ENCODE measurements at places on chromosomes 3 and 15. TPM values are rescaled to one million over a fixed set of nuclear protein-coding genes. Genes with fewer than 3 reads are reported as not detected.

The FAM227B gene
- 2.7 TPM for total RNA-seq

DNA sequence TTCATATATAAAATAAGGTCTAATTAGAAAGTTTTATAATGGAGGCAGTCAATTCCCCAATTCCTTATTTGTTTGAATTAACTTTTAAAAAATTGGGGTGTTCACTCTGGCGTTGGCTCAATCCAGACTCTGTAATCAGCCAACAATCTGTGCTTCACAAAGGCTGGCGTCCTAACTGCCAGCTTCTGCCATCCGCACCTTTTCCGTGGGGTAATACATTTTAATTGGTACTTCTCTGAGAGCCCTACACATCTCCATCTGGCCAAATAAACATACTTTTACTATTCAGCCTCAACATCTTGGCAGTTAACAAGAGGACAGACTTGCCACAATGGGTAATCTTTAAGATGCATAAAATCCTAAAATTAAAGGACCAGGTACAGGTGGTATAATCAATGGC lies 125.2 kb upstream of the CCNL1 start:
- DNase-seq: no peak

The PP2D1 gene
- total RNA-seq: not detected

DNA sequence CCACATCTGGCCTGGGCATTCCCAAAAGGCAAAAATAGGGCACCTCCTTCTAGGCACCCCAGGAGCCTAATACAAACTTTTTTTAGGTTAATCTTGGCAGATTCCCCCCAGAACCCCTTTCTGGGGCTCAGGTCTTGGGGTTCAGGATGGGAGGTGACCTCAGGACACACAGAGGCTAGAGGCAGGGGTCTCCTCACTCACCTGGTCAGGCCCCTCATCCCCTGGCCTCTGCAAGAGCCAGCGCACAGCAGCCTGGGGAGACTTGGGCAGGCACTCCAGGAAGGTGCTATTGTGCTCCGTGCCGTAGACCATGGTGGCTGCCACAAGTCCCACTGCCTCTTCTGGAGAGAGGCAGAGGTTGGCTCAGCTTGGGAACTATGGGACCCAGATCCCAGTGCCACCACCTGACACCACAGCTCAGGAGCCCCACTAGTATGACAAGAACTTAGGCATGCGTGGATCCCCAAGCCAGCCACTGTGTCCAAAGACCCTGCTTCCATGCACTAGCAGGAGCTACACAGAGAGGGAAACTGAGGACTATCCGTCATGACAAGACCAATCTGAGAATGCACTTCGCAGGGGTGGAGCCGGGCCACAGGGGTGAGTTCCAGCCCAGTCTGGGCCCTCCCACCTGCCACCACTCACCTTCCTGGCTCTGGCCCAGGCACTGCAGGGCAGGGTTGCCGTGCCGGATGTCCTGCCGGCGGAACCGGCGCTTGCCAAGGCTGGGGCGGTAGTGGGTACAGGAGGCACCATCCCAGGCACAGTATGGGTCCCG lies 7.4 kb downstream of the SEMA3G start:
- DNase-seq: no peak

DNA sequence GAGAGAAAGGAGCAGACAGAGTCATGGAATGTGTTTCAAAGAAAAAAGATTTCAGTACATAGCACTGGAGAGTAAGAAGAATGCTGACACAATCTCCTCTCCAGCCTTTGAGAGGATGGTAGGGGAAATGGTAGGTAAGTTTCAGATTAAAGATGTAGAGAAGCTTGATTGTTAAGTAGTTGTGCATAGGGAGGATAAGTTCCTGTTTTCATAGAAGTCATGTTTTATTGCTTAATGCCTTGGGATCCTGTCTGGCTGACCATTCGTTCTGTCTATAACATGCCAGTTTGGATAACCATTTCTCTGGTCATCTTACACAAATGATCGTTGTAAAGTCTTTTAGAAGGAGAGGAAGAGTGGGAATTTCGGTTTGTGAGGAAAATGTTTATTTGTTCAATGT lies 95.7 kb upstream of the IGSF10 start:
- DNase-seq: no peak

DNA sequence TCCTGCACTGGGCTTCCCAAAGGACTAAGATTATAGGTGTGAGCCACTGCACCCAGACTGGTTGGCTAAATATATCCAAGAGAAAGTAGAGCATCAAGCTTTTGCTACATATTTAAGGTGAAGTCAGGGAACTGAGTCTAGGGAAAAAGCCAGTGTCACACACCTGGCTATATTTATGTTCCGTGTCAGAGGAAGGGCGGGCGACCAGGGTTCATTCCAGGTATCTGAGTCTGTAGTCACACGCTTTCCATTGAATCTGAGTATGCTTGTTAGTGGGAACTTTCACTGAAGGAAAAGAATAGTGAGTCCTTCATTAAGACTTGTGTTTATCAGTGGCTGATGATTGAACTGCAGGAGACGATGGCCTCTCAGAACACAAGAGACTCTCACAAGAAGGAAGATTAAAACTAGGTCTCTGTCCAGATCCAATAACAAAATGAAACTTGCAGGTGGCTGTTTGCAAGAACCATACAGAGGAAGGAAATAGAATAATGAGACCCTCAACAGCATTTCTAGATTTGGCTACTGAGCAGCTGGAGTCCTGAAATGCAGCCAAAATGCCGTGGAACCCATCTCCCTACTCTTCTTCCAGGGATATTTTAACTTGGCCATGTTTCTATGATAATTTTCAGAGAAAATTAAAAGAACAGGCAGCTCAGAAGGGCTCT lies 276.3 kb downstream of the THSD4 start:
- no peak for DNase-seq

DNA sequence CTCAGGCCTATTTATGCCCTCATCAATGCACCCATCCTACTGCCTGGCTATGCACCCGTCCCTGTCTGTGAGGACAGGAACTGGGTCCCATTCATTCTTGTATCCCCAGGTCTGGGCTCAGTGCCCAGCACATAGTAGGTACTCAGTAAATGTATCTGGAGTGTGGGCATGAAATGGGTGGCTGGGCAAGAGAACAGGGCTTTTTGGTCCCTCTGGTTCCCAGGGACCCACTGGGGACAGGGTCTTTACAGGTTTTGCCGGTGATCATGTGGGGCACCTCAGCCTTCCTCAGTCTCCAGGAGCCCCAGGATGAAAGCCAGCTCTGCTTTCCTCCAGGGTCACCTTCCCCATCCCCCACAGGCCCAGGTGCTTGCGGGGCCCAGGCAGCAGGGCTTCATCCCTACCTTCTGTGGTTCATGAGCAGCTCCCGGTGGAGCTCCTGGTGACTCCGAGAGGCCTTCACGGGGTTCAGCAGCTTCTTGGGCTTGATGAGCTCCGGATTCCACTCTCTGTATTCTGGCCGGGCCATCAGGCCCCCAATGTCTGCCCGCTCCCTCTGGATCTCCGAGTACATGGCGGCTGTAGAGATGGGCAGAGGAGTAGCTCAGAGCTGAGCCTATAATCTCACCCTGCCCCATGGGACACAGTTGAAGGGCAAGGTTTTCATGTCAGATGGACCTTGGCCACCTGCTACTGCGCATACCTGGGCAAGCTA lies 7.7 kb downstream of the FAM107A start:
- no peak for DNase-seq

- no peak for DNase-seq
These were observed 6.7 kb upstream of the EIF1B start for GRCh38 chr3:40302784-40303183.

DNA sequence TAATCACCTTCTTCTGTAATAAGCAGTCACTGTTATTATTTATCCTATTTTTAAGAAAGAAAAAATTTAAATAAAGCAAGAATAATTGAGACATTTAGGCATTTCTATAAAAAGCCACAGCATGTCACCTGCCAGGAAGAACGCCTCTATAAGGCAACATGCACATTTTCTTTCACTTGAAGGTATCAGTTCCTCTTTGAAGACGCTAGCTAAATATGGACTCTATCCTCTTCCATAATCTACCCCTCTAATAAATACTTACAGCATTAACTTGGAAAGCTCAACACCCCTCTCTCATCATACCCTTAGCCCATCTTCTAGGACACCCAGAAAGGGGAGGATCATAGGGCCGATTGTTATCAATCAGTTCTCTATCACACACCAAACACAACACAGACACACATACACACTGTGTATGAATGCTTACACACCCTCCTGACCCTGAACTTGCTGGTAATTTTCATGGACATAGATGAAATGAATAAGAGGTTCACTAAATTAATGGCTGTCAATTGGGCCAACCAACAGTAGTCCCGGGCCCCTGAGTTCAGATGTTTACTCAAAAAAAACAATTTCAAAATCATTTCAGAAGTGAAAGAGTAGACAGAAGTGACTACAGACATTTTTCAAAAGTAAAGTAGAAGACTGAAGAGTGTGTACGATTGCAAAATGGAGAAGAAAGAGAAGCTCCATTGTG lies 102.5 kb downstream of the ZMAT3 start:
- DNase-seq: no peak

DNA sequence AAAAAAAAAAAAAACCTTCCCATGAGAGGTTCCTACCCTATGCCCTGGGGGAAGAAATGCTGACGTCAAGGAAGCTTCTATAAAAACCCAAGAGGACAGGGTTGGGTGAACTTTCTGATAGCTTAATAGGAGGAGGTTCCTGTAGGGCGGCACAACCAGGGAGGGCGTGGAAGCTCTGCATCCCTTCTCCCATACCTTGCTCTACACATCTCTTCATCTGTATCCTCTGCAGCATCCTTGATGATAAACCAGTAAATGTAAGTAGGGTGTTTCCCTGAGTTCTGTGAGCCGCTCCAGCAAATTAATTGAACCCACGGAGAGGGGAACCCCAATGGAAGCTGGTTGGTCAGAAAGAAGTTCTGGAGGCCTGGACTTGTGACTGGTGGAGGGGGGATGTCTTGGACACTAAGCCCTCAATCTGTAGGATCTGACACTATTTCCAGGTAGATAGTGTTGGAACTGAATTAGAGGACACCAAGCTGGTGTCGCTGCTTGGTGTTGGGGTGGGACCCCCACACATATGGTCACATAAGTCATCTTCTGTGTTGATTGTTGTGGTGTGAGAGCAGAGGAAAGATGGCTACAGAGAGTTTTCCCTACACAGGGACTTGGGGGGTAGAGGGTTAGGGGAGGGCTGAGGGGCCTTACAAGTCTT lies 91.5 kb downstream of the ST6GAL1 start:
- no peak for DNase-seq
